ENCODE measurements at places on chromosomes 1 and 21.
A peak's percentile ranks its signal among the peaks of the same experiment; 100 is the strongest.

- no peak for DNase-seq
- no peak overlapping the region for H3K27ac ChIP-seq
- H3K4me3 ChIP-seq = no peak overlapping the region
- H3K36me3 ChIP-seq = no peaks in the 10 kb centered on the region
- no peaks in the 10 kb centered on the region for H3K27me3 ChIP-seq
- no peaks in the 10 kb centered on the region for H3K4me1 ChIP-seq
These were observed 50.2 kb downstream of the CCDC185 start for GRCh38 chr1:223443397-223443796.

GRCh38 chr1:25922056-25922970 is 16.1 kb upstream of the STMN1 start:
- H3K36me3 ChIP-seq = no peaks in the 10 kb centered on the region
- H3K27me3 ChIP-seq = no peaks in the 10 kb centered on the region
- peak overlapping the region; percentile 57 for H3K4me3 ChIP-seq
- peak; percentile 25 for DNase-seq
- H3K4me1 ChIP-seq = peaks cover 23% of the 10 kb centered on the region

- H3K27ac ChIP-seq = no peak overlapping the region
- H3K4me1 ChIP-seq = no peaks in the 10 kb centered on the region
- DNase-seq = no peak
- H3K27me3 ChIP-seq = no peaks in the 10 kb centered on the region
- H3K4me3 ChIP-seq = no peak overlapping the region
These were observed 60.1 kb downstream of the KCNAB2 start for GRCh38 chr1:6105763-6106162.

DNA sequence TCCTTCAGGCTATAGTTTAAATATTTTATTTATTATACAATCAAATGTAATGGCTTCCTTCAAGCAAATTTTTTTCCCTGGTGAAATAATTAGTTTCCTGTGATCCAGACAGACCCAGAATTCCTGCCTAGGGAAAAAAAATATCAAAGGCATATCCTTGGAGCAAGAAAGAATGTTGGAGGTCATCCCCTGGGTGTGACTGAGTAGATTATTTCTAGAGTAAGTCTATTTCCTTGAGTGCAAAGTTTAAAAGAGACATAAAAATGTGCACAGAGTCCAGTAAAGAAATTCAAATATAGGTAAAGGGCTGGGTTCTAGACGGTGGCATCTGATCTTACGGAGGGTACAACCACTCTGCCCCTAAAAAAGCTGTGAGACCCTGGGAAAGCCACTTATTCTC is 32.2 kb upstream of the SAMD13 start:
- H3K36me3 ChIP-seq = no peaks in the 10 kb centered on the region
- no peak for DNase-seq
- no peaks in the 10 kb centered on the region for H3K4me1 ChIP-seq
- no peak overlapping the region for H3K27ac ChIP-seq
- no peaks in the 10 kb centered on the region for H3K27me3 ChIP-seq
- no peak overlapping the region for H3K4me3 ChIP-seq

GRCh38 chr1:174875306-174875705 is 124.4 kb upstream of the CACYBP start:
- DNase-seq = peak; percentile 10
- peak overlapping the region; percentile 5 for H3K4me3 ChIP-seq
- H3K4me1 ChIP-seq = no peaks in the 10 kb centered on the region
- H3K36me3 ChIP-seq = no peaks in the 10 kb centered on the region
- no peaks in the 10 kb centered on the region for H3K27me3 ChIP-seq

GRCh38 chr1:220894924-220895256 is 15.6 kb downstream of the HLX start:
- H3K27me3 ChIP-seq = peaks cover 15% of the 10 kb centered on the region
- no peak overlapping the region for H3K4me3 ChIP-seq
- DNase-seq = no peak
- H3K36me3 ChIP-seq = no peaks in the 10 kb centered on the region
- no peaks in the 10 kb centered on the region for H3K4me1 ChIP-seq
- H3K27ac ChIP-seq = no peak overlapping the region

- no peak overlapping the region for H3K4me3 ChIP-seq
- no peaks in the 10 kb centered on the region for H3K4me1 ChIP-seq
These were observed 290.4 kb downstream of the AKT3 start for GRCh38 chr1:243559575-243560162.

DNA sequence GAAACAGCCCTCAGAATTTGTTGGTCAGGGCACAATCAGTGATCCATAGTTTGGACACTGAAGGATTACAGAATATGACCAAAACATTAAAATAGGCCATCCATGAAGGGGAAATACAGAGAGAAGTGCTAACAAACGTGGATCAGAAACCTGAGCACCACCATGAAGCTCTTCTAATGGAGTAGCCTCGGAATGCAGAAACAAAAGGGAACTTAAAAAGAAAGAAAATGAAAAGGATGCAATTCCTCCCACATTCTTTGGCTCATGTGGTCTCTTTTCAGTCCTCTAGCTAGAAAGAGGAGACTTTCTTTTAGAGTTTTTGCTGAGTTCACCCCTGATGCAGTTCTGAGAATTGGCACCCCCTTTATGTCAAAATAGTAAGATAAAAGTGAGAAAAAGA is 989.8 kb upstream of the B3GALT2 start:
- no peaks in the 10 kb centered on the region for H3K4me1 ChIP-seq
- H3K27ac ChIP-seq = no peak overlapping the region
- no peak overlapping the region for H3K4me3 ChIP-seq
- no peak for DNase-seq
- H3K36me3 ChIP-seq = no peaks in the 10 kb centered on the region

DNA sequence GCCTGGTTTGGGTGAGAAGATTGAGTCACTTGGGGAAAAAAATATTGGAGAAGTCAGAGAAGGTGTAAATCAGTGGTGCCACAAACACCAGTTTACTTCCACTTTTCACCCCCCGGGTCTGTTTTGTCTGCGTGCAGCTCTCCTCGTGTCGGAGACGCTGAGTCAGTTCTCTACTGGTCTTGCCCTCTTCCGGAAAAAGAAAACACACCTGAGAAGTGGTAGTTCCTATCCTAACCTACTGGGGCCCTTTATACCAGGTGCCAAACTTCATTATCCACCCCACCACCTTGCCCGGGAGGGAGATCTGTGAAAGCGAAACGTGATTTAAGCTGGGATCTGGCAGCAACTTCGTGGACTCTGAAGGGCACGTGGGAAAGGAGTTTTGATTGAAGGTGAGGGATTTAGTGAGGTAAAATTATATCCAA is 855 bp upstream of the IVNS1ABP start:
- H3K36me3 ChIP-seq = no peaks in the 10 kb centered on the region
- peaks cover 21% of the 10 kb centered on the region for H3K4me1 ChIP-seq

DNA sequence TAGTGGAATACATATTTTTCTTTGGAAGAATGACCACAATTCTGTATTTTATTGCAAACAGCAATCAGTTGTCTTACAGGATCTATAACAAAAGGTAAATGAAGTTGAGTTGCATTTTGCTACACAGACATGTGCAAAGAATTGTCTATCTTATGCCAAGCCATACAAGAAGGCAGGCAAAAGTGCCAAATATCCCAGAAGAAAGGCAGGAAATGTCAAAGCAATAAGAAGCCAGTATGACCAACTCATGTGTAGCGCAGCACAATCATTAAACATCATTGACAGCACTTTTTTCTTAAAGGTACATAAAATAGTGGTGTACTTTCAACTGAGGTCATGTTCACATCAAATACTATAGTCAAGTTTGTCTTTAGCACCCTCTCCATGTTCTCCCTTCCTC is 42.7 kb downstream of the NIBAN1 start:
- no peak for DNase-seq
- H3K27ac ChIP-seq = no peak overlapping the region
- no peaks in the 10 kb centered on the region for H3K4me1 ChIP-seq

- no peaks in the 10 kb centered on the region for H3K4me1 ChIP-seq
- no peak overlapping the region for H3K27ac ChIP-seq
- no peak for DNase-seq
- no peaks in the 10 kb centered on the region for H3K36me3 ChIP-seq
- H3K4me3 ChIP-seq = no peak overlapping the region
These were observed 9.7 kb downstream of the PLPP3 start for GRCh38 chr1:56569661-56570060.

All from effector memory CD4-positive, alpha-beta T cell (primary cell).